ENCODE measurements at places on chromosomes 1 and 21. TPM values are rescaled to one million over a fixed set of nuclear protein-coding genes. Genes with fewer than 3 reads are reported as not detected.

Gene ZNF496
- 37.4 TPM for total RNA-seq

Gene MANEAL
- total RNA-seq: 17.3 TPM

Gene OLIG2
- total RNA-seq: not detected

Gene CLCA4
- not detected for total RNA-seq

Gene LIN28A
- total RNA-seq: 1.4 TPM

Gene CD58
- total RNA-seq: 18.0 TPM

Gene GJB5
- total RNA-seq: 4.6 TPM
